ENCODE measurements at places on chromosomes 2 and 18. TPM values are rescaled to one million over a fixed set of nuclear protein-coding genes. Genes with fewer than 3 reads are reported as not detected.

GRCh38 chr2:97747716-97748115 is 34.3 kb downstream of the ZAP70 start:
- no peak for DNase-seq

DNA sequence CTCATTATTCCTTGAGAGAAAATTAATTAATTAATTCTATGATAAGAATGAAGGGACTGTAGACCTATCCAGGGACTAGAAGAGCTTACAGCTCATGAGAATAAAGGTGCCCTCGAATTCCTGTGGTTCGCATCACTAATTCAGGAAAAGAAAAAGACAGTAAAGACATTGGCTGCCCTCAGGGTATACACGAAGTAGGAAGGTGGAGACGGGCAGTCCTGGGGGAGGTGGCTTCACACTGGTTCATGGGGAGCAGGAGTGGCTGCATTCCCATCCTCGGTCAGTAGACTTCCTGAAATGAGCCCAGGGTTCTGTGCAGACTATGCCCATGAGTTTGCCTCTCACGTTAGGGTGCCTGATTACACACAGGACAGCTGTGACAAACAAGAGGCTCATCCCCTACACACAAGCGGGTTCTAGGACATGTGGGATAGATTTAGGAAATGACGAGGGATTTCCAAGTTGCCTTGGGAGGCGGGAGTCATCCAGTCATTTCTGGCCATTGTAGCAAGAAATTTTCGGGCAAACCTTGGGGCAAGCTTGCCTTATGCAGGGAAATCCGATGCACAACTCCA is 282.2 kb downstream of the CYP26B1 start:
- DNase-seq, result no peak

DNA sequence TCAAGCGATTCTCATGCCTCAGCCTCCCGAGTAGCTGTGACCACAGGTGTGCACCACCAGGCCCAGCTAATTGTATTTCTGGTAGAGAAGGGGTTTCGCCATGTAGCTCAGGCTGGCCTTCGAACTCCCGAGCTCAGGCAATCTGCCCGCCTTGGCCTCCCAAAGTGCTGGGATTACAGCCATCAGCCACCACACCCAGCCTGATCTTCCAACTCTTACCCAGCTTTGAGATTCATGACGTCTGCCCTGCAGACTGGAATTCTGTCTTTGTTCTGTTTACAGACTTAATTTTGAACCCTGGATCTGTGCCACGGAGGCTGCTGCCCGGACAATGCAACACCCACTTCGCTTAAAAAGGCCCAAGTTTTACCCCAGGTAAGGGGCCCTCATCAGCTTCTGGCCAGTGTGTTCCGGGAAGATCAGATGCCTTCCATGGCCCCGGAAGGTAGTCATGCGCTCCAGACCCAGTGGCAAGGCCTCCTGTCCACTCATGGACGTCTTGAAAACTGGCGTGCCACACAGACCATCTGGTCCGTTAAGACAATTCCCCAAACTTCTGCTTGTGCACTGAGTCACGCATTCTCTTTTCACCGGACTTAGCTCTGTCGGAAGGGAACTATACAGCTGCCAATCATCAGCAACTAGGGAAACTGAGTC is 5.5 kb downstream of the PXDN start:
- DNase-seq, result peak; percentile 17

BMP10 gene
- total RNA-seq, result not detected

RGPD3 gene
- 0.11 TPM for total RNA-seq

Data from colonic mucosa (tissue), 4 donors.